Kidney glomerular epithelial cell (primary cell): ENCODE measurements at places on chromosomes 11 and 22.

GRCh38 chr11:124670732-124671131 lies 2.8 kb downstream of the SIAE start:
- no peak for DNase-seq

DNA sequence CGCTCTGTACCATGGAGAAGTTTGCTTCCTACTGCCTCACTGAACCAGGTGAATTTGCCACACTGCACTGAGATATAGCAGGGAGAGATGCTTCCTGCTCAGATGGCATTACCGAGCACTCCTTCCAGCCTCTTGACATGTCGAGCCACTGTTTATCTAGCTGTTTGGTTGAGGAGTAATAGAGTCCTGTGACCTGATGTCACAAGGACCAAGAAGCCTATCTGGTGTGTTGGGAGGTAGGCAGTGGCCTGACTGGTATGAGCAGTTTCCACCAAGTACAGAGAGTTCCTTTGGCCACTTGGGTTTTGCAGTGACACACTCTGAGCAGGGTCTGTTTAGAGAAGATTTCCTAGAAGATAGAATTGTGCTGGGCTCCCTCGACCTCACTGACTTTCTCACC lies 5.2 kb downstream of the ACAD8 start:
- no peak for DNase-seq

GRCh38 chr22:39915295-39915726 lies 14.4 kb downstream of the GRAP2 start:
- no peak for DNase-seq

- no peak for DNase-seq
Observed at GRCh38 chr11:3087373-3087772, 30.1 kb upstream of the CARS1 start.

DNA sequence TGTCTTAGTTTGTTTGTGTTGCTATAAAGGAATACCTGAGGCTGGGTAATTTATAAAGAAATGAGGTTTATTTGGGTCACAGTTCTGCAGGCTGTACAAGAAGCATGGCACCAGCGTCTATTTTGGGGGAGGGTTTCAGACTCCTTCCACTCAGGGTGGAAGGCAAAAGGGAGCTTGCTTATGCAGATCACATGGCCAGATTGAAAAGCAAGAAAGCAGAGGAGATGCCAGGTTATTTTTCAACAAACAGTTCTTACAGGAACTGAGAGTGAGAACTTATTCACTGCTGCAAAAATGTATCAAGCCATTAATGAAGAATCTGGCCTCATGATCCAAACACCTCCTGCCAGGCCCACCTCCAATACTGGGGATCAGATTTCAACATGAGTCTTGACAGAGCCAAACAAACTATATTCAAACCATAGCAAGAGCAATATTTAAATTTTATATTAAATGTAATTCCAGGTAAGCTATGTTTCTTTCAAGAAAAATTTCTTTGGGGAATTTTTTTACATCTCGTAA lies 66.9 kb downstream of the NXPE2 start:
- DNase-seq: no peak

DNA sequence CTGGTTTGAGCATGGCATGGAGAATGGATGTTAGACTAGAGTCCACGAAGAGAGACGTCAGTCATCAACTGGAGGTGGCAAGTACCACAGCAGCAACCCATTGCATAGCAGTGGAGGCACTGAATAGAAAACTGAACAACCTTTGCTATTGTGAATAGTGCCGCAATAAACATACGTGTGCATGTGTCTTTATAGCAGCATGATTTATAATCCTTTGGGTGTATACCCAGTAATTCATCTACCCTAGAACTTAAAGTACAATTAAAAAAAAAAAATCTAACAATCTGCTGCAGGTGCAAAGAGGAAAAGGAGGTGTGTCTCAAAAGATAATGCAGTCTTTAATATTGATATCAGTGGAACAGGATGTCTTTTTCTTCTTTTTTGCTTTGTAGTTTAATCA lies 443.4 kb upstream of the ISX start:
- DNase-seq: no peak
